ENCODE measurements at places on chromosomes 6 and 20.

DNA sequence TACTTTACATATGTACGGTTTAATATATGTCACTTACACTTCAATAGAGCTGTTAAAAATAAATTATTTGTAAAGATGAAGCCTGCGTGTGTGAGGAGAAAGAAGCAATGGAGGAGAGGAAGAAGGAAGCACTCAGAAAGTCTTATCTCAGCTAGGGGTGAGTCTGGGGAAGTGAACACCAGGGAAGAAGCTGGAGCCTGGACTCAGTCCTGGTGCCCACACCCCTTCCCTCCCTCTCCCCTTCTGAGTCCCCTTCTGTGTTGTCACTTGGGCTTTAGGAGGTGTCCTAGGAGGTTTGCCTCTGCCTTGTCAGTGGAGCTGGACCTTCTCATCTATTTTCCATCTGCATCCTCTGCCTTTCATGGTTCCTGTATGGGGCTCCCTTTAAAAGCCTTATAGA, 1.9 kb downstream of the SIRPB2 start:
- no peak for DNase-seq

- no peak for DNase-seq
These were observed 115.6 kb downstream of the TCP11 start for GRCh38 chr6:35025232-35026188.

DNA sequence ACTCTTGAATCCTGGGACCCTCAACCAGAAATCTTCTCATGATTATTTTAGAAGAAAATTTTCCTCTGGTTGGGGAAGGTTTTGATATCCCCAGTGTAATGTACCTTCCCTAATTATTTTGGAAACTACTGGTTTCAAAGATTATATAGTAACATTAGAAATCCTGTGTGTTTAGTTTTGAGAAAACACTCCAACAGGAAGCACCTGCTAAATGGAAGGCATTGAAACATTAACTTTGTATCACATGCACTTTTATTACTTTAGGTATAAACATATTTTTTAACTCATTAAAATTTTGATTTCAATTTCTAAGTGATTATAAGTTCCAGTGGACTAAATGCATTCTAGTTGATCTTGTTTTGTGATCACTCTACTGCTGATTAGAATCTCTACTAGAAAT, 109.3 kb downstream of the SESN1 start:
- no peak for DNase-seq

DNA sequence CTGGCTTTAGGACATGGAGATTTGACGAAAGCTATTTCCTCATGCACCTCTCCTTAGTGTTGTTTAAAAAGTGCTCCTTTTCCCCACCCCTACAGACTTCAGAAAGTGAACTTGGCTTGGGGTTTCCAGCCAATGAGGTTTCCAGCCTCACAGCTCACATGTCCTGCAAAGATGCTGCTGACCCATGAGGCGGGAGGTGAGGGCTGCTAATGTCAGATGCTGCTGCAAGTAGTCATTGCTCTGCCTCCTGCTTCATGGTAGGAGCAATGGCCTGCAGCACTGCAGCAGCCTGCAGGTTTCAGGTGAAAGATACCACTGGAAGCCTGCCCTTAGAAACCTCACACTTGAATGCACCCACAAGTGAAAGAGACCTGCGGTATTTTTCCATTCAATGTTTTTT, 112.8 kb downstream of the LAMP5 start:
- DNase-seq, result no peak

DNA sequence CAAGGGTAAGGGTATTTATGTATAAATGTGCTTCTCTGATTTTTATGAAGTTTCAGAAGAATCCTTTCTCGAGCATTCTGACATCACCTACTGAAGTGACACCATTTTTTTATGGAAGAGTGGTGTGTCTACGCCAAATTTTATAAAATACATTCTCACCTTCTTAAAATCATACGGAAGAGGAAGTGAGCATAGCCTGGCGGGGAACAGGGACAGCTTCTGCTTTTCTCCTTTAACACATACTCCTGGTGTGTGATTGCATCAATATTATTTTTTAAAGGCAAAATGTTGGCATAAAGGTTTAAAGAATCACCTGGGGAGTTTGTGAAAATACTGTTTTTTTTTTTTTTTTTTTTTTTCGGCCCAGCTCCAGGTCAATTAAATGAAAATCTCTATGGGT, 733.6 kb upstream of the MAN1A1 start:
- DNase-seq, result no peak

DNA sequence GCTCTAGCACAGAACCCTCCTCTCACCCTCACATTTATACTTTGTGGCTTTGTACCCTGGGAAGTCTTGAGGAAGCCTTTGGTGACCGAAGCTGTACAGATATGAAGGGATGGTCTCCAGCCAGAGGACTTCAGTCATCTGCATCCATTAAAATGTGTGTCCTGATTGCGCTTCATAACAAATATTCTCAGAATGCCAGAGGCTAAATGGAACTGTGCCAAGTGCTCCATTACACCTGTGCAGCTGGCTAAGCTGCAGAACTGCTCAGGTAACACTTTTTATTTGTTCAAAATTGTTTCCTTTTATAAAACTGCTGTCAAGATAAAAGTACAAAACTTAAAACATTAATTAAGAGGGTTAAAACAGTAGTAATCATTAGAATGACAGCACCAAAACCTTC, 22.3 kb downstream of the TPBG start:
- no peak for DNase-seq

DNA sequence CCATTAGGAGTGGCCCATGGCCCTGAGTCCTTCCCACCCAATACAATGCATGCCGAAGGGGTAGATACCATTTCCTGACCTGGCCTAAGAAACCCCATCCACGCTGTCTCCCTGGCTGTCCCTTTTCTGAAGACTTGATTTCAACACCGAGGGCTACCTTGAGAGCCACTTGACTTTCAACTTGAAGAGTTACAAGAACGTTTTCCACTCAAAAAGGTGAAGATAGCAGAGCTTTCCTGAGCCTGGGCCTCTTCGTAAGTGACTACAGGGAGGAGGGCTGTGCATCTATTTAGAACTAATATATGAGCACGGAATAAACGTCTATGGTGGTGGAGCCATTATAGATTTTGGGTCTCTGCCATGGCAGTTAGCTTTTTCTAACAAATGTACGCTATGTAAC, 14.4 kb upstream of the PPP1R14C start:
- DNase-seq, result no peak

DNA sequence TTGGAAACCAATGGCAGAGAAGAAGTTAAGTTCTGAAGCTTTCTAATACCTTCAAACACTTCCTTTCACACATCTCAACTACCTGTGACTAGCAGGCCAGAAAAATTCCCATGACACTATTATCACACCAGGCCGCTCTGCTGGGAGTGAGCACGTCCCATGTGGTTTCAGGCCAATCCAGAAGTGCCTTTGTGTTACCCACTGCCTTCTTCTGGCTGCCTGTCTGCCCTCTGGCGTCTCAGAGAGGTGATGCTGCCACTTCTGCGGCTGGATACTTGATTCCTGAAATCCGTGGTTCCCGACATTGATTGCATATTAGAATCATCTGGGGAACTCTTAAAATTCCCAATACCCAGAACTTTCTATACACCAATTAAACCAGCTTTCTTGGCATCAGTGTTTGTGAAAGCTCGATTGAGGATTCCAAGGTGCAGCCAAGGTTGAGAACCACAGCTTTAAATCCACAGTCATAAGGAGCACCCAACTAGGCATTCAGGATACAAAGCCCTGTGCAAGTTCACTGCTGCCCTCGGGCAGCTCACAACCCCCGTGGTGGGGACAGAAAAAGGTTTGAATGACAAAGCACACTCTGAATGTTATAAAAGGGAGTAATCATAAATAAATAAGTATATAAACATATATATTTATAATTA, 65.6 kb downstream of the STMND1 start:
- no peak for DNase-seq

GRCh38 chr6:150929416-150929815, 63.9 kb downstream of the MTHFD1L start:
- DNase-seq, result no peak

GRCh38 chr6:87401832-87402231, 5.9 kb upstream of the CFAP206 start:
- DNase-seq, result no peak

DNA sequence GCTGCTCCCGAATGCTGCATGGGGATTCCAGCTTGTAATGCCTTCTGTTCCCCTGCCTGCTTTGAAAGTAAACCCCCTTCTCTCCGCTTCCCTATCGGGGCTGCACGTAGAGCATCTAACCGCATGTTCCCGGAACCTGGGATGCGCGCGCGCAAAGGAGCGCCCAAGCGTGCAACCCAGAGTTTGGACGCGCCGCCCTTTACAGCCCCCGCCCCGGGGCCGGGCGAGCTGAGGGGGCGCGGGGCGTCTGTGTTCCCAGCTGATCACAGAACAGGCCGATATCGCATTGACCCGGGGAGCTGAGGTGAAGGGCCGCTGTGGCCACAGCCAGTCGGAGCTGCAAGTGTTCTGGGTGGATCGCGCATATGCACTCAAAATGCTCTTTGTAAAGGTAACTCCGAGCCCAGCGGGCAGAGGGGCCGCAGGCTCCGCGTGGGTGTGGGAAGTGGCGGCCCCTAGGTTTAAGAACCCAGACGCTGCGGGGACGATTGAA, 1.4 kb downstream of the LAMP5 start:
- no peak for DNase-seq

- no peak for DNase-seq
These were observed 189.9 kb downstream of the EYA4 start for GRCh38 chr6:133431031-133431430.

- DNase-seq, result no peak
These were observed 170.3 kb upstream of the AHI1 start for GRCh38 chr6:135667691-135668455.

GRCh38 chr6:15906420-15907016, 222.4 kb upstream of the MYLIP start:
- no peak for DNase-seq

GRCh38 chr6:53512626-53513025, 32.3 kb downstream of the GCLC start:
- no peak for DNase-seq

GRCh38 chr20:733861-734260, 34.4 kb downstream of the SLC52A3 start:
- no peak for DNase-seq

DNA sequence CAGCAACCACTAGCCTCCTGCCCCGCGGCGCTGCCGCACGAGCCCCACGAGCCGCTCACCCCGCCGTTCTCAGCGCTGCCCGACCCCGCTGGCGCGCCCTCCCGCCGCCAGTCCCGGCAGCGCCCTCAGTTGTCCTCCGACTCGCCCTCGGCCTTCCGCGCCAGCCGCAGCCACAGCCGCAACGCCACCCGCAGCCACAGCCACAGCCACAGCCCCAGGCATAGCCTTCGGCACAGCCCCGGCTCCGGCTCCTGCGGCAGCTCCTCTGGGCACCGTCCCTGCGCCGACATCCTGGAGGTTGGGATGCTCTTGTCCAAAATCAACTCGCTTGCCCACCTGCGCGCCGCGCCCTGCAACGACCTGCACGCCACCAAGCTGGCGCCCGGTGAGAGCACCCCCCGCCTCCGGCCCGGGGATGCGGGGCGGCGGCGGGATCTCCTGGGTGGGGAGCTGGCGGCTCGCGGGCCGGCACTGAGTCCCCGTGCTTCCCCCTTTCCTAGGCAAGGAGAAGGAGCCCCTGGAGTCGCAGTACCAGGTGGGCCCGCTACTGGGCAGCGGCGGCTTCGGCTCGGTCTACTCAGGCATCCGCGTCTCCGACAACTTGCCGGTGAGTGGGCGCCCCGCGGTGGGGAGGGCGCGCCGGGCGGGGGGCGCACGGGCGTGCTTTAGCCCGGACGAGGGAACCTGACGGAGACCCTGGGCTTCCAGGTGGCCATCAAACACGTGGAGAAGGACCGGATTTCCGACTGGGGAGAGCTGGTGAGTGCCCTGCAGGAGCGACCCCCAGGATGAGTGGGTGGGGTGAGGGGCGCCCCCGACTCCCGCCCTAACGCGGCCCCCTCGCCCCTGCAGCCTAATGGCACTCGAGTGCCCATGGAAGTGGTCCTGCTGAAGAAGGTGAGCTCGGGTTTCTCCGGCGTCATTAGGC, 585 bp downstream of the PIM1 start:
- no peak for DNase-seq

- DNase-seq, result no peak
These were observed 55.2 kb upstream of the TBC1D7 start for GRCh38 chr6:13383328-13384163.

Data from NCI-H1694 treated with DMSO at 0.1 percent for 48 hours (cell line).